Natural killer cell (primary cell): ENCODE measurements at places on chromosomes 11 and 22.

DNA sequence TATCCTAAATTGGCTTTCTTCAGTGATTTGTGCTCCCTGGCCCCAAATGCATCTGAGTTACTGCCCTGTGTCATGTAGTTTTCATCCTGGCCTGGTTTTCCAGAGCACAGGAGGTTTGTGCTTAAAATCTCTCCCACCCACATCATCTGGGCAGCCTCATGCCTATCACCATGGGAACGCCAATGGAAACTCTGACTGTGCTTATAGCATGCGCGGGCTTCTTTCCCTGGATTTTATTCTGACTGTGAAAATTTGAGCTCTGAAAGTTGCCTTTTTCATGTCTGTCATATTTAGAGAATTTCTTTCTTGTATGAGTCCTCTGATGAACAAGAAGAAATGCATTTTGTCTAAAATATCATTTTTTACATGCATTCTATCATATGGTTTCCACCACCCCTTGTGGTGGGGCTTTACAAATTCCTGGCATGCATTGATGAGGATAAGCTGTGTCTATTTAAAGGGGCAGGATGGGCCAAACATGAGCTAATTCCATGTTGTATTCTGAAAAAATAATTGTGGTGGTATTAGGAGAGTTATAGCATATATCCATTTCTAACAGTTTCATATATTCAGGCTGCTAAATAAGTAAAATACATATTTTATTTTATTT, 55.1 kb downstream of the IRAG1 start:
- H3K27ac ChIP-seq: no peak overlapping the region
- no peaks in the 10 kb centered on the region for H3K36me3 ChIP-seq
- no peak for DNase-seq

- H3K27ac ChIP-seq: no peak overlapping the region
- DNase-seq: peak; percentile 77
- H3K4me3 ChIP-seq: no peak overlapping the region
- H3K27me3 ChIP-seq: no peaks in the 10 kb centered on the region
- H3K4me1 ChIP-seq: no peaks in the 10 kb centered on the region
- peaks cover 91% of the 10 kb centered on the region for H3K36me3 ChIP-seq
Measured at GRCh38 chr11:104946907-104947306, 21.5 kb downstream of the CASP4 start.

DNA sequence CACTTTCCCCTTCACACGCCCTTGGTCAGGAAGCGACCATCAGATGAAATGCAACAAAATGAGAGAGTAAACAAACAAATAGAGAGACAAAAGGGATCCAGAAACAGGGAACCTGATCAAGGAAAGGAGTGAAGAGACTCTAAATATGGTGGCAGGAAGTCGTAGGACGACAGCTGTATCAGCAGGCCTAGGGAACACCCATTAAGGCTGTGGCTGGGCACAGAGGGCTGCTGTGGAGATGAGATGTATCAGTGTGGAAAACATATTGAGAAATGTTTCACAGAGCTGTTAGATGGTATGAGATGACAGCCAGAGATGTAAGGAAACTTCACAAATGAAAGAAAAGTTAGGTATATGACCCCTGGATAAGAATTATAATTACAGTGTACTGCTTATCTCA, 155.8 kb upstream of the MTMR2 start:
- H3K4me3 ChIP-seq: no peak overlapping the region
- no peak overlapping the region for H3K27ac ChIP-seq

- H3K4me1 ChIP-seq: peaks cover 4% of the 10 kb centered on the region
- peaks cover 10% of the 10 kb centered on the region for H3K36me3 ChIP-seq
- no peak overlapping the region for H3K4me3 ChIP-seq
- DNase-seq: no peak
Measured at GRCh38 chr11:110455718-110456117, 26.0 kb downstream of the FDX1 start.
